ENCODE measurements at places on chromosomes 7 and 10.

- DNase-seq: no peak
Measured at GRCh38 chr10:122301055-122301810, 30.1 kb downstream of the BTBD16 start.

- DNase-seq: no peak
Measured at GRCh38 chr10:30834153-30834552, 197.5 kb downstream of the ZNF438 start.

- DNase-seq: no peak
Measured at GRCh38 chr10:94299417-94299816, 63.3 kb downstream of the NOC3L start.

DNA sequence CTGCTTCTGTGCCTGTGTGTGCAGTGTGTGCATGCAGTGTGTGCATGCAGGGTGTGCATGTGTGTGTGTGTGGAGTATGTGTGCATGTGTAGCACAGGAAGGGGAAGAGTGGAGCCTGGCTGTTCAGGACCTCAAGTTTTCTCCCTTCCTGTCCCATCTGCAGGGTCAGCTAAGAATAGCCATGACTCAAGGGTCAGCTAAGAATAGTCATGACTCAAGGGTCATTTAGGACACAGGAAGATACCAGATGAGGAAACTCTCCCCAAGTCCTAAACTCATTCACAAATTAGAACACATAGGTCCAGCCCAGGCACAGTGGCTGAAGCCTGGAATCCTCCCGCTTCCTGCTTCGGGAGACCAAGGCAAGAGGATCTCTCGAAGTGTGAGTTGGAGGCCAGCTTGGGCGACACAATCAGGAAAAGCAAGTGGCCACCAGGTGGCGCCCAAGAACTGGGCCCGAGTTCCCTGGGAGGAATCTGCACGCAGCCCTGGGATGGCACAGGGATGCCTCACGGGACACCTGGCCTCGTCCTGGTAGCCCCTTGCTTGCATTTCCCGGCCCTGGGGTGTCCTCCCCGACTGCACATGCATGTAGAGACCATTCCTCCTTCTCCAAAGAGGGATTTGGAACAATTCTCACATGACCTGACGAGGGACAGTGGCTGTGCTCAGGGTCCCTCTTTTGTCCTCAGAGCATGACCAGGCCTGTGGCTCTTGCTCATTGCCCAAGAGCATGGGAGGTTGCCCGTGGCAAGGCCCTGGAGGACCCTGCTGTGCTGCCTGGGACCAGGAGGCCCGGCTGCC is 21.4 kb upstream of the VOPP1 start:
- peak; percentile 79 for DNase-seq

DNA sequence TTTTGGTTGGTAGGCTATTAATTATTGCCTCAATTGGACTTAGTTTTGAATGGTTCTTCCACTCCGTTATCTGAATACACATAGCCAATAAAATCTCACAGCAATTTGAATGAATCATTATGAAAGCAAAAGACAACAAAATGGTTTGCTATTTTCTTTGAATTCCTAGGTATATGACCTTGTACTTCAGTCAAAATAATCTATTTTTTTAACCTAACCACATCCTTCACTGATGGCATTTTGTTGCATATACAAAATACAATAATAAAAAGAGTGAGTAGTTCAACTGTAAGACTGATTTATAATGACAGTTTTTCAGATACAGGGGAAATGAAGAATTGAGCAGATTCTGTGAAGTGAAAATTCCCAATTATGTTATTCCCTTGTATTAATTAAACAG is 433.1 kb downstream of the HTR7 start:
- no peak for DNase-seq

GRCh38 chr10:78479467-78479866 is 445.8 kb downstream of the RPS24 start:
- DNase-seq: no peak

DNA sequence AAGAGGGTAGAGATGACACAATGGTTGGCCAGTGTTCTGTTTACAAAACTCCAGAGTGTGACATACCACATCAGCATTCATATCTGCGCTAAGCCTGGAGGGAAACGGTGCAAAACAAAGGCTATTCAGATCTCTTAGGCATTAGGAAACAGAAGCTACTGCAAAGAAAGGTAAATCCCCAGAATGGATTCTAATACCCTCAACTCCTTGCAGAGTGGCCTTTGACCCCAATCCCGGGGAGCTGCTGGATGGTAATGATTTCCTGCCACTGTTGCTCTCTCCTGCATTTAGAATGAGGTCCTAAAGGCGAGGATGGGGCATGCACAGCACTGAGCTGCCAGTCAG is 65.2 kb downstream of the AOAH start:
- DNase-seq: no peak

- DNase-seq: no peak
Measured at GRCh38 chr7:138499340-138499739, 39.3 kb downstream of the TRIM24 start.

GRCh38 chr7:70608229-70608628 is 523.7 kb upstream of the GALNT17 start:
- DNase-seq: no peak

Measured in activated naive CD8-positive, alpha-beta T cell treated with anti-CD3 and anti-CD28 coated beads, Interleukin-2, amount 10 ng/mL, durations not matched to agents 7 days and 5 days (primary cell).